PC-3 (cell line): ENCODE measurements at places on chromosomes 4 and X.

DNA sequence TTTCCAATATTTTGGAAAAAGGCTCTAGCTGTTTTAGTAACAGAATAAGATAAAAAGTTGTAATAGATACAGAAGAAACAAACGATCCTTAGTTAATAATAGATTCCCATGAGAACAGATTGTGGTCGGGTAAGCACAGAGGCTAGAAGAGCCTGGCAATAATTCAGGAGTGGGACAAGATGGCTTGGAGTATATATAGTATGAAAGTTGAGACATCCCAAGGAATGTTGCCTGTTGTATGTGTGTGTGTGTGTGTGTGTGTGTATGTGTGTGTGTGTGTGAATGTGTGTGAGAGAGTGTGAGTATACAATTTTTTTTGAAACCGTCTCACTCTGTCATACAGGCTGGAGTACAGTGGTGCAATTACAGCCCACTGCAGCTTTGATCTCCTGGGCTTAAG lies 150.7 kb downstream of the PDGFC start:
- no peak for DNase-seq

- no peak for DNase-seq
Observed at GRCh38 chrX:13051529-13052172, 7.2 kb upstream of the FAM9C start.

DNA sequence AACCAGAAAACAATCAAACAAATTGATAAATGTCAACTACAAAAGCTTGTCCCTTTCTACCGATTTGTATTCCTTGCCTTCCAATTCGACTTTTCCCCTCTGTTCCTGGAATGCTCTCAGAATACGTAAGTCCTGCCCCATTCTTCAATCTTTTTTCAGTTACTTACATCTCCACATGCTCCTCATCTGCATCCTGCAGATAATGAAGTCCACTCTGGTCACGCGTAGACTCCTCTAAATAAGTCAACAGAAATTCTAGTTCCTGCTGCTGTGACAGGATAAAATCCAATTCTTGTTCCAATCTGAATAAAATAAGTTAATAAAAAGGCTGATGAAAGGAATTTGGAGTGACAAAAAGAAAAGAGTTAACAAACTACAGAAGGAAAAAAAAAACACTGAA lies 34.4 kb upstream of the RBM41 start:
- DNase-seq, result no peak

DNA sequence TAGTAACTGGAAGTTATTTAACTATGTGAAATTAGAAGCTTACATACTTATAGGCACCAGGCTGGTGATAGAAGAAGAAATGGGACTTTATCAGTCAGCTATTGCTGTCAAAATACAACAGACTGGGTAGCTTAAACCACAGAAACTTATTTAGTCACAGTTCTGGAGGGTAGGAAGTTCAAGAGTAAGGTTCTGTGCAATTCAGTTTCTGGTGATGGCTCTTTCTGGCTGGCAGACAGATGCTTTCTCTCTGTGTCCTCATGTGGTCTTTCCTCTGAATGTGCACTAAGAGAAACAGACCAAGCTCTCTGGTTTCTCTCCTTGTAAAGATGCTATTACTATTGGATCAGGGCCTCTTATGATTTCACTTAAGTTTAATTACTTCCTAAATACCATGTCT lies 92.1 kb upstream of the ANKRD50 start:
- DNase-seq, result no peak

DNA sequence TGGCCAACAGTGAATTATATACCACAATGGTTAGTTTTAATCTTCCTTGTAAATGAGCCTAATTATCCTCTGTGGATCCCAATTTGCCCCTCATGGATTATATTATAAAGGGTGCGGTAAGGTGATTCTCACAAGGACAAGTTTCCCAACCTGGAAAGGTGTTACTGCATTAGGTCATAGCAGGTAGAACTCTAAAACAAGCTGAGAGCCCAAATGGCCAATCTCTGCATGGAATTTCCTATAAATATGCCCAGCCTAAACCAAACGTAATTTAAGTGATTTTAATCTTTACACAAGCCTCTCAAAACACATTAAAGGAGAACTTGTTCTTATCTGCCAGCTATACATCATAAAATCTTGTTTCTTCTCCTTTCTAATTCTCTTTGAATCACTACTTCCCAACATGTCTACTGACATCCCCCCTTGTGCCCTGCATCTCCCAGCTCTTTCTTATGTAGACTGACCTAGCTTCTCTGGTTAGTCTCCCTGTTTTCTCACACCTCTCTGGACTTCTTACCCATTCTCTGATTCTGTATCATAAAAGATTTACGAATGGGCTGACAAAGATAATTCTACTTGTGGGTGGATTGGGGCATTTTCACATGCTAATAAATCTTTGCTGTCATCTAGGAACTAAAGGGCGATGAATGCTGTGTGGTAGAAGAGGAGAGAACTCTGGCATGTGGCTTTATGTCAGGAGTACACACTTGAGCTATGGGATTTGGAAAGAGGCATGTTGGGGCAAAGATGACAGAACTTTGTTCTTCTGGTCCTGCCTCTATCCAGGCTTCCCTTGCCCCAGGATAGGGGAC lies 94.3 kb upstream of the PGRMC2 start:
- no peak for DNase-seq

DNA sequence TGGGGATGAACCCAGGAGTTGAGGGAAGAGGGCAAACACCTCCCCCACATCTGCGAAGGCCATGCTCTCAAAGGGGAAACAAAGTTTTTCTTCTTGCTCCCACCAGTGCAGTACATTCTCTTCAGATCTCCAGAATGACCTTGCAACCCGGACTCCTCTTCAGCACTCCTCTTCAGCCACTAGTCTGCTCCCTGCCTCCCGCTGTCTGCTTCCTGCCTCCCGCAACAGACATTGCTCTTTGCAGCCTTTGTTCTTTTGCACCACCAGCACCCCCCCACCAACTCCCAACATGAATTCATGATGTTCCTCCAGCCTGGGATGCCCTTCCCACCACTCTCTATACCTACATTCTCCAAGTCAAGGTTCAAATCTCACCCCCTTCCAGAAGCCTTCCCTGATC lies 32.1 kb downstream of the UTP14A start:
- no peak for DNase-seq

GRCh38 chrX:74924449-74925224 lies 615 bp downstream of the NEXMIF start:
- no peak for DNase-seq

- DNase-seq, result no peak
Observed at GRCh38 chrX:135275973-135276372, 24.1 kb downstream of the ETDA start.

DNA sequence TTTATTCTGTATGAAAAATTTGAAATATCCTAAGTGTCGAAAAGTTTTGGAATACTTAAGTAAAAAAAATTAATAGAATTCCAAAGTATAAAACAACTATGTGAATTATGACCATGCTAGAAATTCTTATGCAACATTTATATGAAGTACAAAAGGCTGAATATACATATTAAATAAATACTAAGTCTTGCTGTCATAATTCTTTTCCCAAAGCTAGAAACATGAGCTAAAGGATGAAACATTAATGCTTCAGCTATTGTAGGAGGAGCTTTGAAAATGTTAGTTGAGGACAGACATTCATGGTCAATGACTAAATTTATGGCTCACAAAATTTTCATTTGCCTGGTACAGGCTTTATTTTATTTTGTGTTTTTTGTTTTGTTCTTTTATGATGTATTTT lies 207.3 kb downstream of the GABRB1 start:
- DNase-seq, result no peak

GRCh38 chrX:17291171-17291900 lies 83.7 kb upstream of the NHS start:
- peak; percentile 64 for DNase-seq

GRCh38 chr4:42482516-42483327 lies 85.4 kb downstream of the SHISA3 start:
- no peak for DNase-seq

- DNase-seq, result peak; percentile 12
Observed at GRCh38 chr4:107314156-107314555, 278.0 kb upstream of the DKK2 start.

DNA sequence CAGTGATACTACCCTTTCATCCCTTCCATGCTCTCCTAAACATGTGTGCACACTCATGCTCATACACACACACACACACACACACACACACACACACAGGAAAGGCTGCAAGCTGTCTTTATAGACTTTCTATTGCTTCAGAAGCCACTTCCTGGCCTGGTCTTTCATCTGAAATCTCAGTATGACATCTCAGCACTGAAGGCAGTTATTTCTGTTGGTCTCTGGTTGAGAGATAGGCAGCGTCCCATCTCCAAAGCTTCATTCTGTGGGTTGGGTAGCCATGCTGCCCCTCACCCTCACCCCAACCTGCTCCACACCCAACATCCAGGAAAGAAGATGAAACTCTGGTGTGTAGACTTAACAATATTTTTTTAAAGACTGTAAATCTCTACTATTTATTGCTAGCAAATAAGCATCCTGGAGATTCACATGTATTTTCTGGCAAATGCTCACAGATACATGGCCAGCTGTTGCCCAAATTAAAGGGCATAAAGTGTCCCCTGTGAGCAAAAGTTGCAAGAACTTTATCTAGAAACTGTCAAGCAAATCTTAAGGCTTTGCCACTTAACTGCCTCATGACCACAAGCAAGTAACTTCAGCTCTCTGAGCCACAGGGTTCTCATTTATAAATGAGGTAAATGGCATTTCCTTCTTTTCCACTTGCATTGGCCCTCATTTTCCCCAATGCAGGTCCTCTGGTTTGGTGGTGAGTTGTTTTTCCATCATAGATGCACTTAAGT lies 189.8 kb upstream of the AFF2 start:
- no peak for DNase-seq

DNA sequence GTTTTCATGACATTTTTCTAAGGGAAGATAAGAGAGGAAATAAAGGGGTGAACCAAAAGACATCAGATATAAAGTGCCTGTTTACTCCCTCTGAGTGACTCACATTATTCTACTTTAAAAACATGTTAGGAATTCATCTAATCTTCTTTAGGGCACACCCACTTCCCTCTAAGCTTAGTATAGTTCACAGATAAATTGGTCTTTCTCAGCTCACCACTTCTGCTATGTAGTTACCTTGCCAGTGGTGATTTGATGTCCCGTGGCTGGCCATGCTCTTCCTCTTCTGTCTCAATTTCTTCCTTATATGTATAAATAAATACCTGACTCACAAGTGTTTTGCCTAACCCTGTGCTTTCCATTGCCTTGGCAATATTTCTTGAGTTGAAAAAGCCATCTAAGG lies 96.8 kb downstream of the PDLIM5 start:
- DNase-seq, result peak; percentile 86

GRCh38 chr4:153684182-153684970 lies at the start of gene TLR2:
TLR2 (plus strand) TSS chr4:153684280; CDS start chr4:153702908, 18,628 bp downstream.
- peak; percentile 43 for DNase-seq

GRCh38 chr4:117987464-117987863 lies 46.8 kb upstream of the NDST3 start:
- DNase-seq, result no peak

GRCh38 chr4:7073059-7073458 lies 5.2 kb upstream of the GRPEL1 start:
- no peak for DNase-seq

- no peak for DNase-seq
Observed at GRCh38 chr4:100258675-100259074, 68.4 kb upstream of the DDIT4L start.

DNA sequence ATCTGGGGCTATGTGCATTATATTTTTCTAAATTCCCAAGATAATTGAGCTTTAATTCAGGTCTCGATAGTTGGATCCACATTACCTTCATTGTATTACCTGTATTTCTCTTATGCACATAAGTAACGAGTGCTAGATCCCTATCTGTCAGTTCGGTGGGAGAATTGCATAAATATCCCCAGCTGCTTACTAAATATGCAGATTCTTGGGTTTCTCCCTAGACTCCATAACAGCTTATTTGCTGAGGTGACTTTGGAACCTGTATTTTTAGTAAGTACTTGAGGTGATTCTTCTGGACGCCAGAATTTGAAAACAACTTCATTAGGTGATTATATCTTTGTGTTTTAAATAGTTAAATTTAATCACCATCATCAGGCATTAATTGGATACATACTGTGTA lies 15.0 kb downstream of the UGT8 start:
- no peak for DNase-seq

DNA sequence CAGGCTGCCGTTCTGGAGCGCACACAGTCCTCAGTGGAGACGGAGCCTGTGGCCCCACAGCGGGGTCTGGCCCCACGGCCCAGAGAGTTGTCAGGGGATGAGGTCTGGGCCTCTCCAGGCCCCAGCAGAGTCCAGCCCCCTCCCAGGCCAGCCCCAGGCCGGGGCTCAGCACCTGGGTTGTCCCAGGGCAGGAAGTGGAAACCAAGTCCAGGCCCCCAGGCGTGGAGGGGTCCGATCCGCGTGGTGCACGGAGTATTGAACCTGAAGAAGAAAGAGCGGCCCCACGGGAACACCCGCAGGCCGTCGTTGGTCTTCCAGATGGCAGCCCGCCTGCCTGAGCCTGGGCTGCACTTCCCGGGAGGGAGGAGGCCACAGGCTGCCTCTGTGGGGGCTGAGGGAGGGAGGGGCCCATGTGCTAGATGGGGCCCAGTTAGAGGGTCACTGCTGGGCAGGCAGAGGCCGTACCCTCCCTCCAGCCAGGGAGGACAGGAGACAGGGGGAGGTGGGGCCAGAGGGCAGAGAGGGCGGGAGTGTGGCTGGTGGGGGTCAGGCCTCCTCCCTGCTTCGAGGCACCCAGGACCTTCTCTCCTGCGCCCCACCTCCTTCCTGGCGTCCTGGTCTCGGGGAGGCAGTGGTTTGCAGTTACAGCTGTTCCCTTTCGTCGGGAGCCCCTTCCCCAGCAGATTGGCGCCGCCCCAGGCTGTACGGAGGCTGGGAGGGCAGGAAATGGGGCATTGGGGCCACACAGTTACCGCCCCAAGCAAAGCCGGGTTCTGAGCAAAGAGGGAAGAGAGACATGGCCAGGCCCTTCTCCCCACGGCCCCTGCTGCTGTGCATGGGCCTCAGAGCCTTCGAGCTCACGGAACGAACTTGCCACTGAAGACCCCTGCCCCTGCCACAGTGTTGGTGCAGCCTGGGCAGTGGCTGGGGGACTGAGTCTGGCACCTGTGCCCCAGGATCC lies 8.1 kb downstream of the HGFAC start:
- no peak for DNase-seq

DNA sequence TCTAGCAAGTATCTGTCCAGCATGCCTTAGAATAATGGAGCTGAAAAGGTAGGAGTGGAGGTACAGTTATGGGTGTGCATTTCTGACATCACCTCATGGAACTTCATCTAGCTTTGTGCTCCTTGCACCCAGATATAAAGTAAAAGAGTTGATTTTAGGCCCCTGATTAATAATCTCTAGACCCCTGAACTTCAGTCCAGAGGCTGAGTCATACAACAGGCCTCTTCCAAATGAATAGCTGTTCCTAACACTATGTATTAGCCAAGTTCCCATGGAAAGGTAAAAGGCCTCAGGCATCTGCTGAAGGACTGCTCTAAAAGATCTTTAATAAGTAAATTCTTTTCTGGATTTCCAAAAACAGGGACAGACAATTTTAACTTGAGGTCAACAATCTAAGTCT lies 16.2 kb downstream of the TBC1D9 start:
- no peak for DNase-seq

DNA sequence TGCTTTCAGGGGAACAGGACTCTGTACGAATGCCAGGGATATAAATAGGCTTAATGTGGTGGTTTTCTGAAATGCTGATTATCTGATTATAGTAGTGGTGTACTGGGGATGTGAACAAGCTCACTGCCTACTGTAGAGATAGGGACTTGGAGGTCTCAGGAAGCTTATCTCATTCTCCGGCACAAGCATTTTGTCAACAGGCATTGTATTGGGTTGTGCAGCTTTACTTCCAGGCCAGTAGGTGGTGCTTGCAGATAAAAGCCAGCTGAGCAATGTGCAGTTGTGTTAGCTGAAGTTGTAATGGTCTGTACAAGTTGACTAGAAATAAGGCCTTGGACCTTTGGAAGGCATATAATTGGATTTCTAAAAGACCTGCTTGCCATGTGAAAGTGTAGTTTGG lies 49.5 kb upstream of the TMLHE start:
- peak; percentile 1 for DNase-seq

- DNase-seq, result no peak
Observed at GRCh38 chr4:171644430-171645057, 168.7 kb upstream of the GALNTL6 start.
